Kidney glomerular epithelial cell (primary cell): ENCODE measurements at places on chromosomes 2 and 18.

DNA sequence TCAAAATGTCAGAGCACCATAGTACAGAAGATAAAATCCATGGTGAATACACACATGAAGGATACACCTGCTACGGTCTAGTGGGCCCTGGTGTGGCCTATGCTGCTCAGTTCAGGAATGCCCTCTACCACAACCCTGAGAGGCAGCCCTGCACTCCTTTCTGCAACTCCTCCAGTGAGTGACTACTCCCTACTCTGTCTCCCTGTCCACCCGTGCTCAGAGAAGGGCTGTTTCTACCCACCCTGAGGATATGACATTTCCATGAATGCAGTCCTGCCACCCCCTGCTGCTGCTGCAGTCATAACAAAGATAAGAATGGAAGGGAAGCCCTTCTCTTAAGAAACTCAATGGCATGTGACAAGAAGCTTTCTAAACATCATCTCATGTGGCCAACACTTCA is 137.0 kb downstream of the EN1 start:
- no peak for DNase-seq

DNA sequence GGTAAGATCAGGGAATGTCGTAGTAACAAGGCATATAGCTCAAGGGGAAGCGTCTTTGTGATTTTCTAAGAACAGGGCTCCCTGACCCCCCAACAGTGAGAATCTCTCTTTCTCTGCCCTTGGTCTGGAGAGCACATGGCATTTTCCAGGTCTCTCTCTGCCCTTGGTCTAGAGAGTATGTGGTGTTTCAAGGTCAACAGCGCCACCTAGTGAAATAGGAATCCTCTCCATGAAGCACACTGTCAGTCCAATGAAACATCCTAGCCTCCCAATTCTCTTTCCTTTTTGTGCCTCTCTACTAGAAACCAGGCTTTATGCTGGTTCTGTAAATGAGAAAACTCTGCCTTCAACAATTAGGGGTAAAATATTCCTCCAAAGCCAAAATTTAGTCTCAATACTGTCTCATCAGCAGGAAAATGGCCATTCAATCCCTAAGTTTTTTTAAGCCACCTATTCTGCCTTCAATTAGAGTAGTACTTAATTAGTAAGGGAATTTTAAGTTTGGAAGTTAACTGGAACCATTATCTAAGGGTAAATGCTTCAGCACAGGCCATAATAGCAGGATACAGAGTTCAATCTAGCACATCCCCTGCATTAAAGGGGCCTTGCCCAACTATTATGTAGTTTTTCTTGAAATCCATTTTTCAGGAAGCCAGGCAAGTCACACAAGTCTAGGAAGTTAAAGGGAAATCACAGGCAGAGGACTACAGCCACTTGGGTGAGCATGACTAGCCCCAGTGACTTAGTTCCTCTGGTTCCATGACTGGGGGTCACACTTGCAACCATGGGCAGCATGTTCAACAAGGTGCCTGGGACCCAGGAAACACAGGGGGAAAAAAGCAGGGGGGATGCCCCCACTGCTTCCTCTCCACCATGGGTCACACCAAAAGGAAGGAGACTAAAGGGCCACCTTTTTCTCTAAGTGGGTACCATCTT is 12.4 kb downstream of the DYM start:
- DNase-seq, result no peak

DNA sequence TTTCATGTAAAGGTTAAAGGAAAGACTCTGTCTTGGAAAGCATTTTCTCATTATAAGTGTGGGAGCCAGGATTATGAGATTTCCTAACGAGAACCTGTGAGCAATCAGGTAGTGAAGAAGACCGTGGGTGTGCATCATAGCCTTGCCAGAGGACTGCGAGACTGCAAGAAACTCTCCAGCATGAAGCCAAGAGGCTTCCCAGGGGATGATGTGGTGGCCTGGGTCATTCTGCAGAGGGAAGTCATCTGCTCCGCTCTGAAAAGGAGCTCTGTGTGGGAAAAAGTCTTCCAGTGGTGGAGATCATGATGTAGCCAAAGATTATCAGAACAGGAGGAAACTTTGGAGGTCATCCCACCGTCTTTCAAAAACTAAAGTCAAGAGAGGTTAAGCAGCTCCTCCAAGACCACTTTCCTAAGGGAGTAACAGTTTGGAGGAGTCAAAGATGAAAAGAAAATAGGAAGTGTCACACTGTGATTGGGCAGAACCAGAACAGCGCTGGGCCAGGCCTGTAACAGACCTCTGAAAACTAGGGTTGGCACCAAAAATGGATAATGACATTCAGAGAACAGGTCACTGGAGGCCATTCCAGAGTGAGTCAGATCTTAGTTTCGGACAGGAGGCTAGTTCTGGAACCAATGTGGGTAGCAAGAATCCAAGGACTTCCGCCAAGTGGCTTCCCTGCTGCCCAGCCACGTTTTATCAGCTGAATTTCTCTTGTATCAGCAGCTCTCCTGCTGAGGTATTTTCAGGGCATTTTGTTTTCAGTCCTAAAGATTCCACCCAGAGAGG is 113.0 kb downstream of the LRATD1 start:
- DNase-seq, result no peak

DNA sequence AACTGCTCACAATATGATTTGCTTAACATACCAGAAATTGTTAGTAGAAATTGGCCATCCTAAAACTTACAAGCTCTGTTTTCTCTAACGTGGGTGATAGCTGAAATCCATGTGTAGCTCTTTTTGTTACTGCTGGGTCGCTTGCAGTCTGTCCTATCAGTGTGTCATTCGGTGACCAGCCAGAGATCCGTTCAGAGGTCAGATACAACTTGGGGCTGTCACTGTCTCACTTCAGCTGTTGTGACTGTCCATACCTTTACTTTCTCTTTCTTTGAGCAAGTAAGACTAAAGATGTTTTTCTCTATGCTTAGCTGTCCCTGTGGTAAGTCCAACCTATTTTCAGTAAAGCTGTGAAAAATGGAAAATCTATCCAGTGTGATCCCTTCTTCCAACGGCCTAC is 282.9 kb upstream of the KCNH7 start:
- DNase-seq, result no peak

DNA sequence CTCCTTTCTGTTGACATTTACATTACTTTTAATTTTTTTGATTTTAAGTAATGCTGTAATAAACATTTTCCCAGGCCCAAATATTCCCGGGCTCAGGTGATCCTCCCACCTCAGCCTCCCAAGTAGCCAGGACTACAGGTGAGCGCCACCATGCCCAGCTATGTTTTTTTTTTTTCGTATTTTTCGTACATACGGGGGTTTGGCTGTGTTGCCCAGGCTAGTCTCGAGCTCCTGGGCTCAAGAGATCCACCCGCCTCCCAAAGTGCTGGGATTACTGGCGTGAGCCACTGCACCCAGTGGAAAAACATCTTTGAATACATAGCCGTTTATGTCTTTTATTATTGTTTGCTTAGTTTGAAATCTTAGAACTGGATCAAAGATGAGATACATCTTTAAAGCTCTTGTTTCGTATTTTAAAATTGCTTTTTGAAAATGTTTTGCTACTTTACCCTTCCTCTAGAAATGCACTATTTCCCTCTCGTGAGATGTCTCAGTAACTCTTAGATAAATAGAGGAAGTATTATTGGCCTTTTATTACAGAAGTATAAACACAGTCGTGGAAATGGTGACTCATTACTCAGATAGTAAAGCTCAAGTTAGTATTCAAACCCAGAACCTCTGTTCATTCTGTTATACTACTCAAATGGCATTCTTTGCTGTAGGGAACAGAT is 2.4 kb downstream of the SMCHD1 start:
- peak; percentile 31 for DNase-seq

DNA sequence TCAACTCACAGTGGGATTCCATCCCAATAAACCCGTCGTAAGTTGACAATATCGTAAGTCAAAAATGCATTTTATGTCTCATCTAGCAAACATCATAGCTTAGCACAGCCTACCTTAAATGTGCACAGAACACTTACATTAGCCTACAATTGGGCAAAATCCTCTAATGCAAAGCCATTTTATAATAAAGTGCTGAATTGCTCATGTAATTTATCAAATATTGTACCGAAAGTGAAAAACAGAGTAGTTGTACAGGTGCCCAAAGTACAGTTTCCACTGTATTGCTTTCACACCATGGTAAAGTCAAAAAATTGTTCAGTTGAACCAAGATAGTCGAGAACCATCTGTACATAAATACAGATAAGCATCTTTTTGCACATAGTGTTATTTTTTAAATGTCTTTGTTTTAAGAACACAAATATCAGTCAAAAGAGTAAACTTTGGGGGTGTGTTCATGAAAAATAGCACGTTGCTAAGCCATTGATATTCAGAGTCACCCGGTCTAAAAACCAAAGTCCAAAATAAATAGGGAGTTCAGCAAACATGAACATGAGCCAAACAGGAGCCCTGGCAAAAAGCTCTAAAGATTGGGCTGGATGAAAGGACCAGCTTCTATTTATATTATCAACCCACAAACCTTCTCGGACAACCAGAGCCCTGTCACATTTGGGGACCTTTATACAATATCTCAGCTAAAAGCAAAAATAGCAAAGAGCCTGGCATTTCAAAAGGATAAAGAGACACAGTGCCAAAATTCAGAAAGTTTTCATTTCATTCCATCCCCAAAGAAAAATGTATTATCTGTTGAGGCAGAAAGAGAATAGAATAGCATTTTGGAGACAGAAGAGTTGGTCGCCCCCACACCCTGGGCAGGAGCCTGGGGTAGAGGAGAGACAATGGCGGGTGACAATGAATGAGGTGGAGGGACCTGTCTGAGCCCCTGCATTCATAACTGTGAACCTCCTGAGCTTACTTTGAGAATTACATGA is 105.9 kb upstream of the SH3BP4 start:
- no peak for DNase-seq

DNA sequence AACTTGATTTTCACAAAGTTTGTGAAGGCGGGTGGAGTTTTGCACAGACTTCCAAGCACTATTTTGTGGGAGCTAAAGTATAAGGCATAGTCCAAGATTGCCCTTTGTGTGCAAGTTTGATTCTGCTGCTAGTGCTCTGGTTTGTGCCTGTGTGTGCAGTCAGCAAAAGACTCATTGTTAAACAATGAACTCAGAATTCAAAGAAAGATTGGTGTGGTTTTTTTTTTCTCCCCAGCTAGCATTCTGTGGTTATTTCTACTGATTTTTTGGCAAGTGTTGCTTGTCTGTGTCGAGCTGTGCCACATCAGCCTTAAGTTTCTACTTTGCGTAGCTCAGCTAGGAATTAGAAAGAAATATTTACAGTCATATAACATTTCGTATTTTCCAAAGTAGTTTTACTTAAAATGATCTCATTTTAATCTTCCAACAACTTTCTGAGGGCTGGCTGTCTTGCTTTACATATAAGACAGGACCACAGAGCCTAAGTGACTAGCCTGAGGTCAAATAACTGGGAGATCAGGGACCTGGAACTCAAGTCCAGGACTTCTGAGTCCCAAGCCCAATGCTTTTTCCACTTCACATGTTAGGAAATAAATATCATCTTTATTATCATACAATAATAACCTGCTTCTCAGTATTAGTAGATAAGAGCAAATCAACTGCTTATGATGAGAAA is 69.8 kb downstream of the BABAM2 start:
- DNase-seq, result peak; percentile 87

DNA sequence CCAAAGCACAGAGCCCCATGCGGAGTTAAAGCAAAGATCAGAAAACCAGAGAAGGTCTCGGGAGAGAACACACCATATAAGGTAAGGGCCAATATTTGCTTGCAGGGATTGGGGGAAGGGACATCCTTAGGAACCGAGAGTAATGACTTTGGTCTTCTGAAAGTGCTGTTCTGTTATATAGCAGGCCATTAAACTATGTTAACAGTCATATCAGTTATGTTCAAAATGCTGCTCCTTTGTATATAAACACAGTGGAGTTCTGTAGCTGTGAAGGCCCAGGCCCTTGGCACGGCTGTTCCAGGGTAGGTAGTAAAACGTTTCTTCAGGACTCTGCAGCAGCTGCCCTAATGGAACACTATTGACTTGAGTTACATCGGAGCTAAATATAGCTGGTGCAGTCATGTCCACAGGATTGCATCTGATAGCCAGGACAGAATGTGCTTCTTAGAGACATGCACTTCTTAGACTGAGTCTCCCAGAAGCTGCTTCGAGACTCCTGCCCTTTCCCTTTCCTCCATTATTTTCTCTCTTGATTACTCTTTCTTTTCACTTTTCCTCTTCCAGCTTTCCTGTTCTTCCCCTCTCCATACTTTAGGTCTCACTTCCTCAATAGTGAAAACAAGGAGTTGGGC is 122.4 kb downstream of the SETBP1 start:
- no peak for DNase-seq

GRCh38 chr18:54878659-54879358 is 50.5 kb downstream of the RAB27B start:
- no peak for DNase-seq

DNA sequence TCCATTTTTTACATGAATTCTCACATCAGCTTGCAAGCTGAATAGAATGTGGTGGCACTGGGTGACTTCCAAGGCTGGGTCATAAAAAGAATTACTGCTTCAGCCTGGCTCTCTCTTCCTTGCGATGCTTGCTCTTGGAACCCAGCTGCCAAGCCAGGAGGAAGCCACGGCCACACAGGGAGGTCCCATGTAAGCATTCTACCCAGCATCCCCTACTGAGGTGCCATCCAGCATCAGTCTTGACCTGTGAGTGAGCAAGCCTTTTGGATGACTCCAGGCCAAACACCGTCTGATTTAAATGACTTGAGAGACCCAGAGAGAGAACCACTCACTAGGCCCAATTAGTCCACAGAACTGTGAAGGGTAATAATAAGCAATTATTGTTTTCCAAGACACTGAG is 750.3 kb upstream of the RAB6C start:
- no peak for DNase-seq

DNA sequence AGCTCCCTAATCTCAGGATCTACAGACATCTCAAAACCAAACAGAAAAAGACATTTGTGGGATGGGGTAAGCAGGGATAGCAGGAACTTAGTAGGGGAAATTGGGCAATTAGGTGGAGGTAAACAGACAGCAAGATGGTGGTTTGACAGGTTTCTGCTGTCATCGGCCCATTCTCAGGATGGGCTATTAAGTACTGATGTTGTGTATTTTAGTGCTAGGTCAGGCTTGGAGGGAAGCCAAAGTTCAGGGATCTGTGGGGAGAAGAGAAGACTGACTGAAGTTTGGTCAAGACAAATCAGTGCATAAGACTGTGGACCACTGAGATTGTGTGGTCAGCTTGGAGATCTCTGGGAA is 96.8 kb upstream of the THUMPD2 start:
- no peak for DNase-seq

DNA sequence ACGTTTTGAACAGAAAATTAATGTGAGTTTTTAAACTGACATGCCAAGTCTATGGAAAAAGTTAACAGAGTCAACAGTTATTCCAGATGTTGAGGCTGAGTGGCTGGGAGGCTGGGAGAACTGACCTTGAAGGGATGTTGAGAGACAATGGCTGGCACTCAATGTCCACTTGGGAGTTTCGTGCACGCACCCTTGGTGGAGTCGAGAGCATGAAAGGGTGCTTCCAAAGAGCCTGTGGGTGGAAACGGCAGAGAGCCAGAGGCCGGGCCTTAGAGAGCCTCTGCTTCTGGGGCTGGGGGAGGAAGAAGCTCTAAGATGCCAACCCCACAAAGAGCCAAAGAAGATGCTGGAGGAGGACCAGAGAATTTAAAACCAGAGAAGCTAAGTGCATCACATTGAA is 63.4 kb upstream of the L3MBTL4 start:
- DNase-seq, result no peak

- no peak for DNase-seq
These were observed 126.8 kb downstream of the ZAP70 start for GRCh38 chr2:97840198-97840597.

GRCh38 chr2:152062125-152063091 is 36.4 kb downstream of the CACNB4 start:
- peak; percentile 29 for DNase-seq
